ENCODE measurements at places on chromosomes 12 and 14. TPM values are rescaled to one million over a fixed set of nuclear protein-coding genes. Genes with fewer than 3 reads are reported as not detected.

DNA sequence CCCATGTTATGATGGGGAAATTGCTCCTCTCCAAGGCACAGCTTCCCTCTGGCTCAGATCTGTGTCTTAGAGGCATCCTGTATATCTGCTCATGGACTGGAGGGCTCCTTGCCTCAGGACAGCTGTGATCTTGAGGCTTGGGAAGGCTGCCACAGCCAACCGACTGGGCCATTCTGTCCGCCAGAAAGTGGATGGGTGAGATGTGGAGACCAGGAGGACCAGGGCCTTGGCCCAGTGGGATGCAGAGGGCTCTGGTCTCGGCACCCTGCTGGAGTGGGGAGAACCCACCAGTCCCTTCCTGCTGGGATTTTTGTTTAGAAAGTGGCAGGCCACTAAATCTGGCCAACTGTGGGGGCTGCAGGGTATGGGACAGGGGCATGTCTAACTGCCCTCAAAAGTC lies 148.6 kb downstream of the CALM1 start:
- DNase-seq = no peak

PZP gene
- not detected for total RNA-seq

DNA sequence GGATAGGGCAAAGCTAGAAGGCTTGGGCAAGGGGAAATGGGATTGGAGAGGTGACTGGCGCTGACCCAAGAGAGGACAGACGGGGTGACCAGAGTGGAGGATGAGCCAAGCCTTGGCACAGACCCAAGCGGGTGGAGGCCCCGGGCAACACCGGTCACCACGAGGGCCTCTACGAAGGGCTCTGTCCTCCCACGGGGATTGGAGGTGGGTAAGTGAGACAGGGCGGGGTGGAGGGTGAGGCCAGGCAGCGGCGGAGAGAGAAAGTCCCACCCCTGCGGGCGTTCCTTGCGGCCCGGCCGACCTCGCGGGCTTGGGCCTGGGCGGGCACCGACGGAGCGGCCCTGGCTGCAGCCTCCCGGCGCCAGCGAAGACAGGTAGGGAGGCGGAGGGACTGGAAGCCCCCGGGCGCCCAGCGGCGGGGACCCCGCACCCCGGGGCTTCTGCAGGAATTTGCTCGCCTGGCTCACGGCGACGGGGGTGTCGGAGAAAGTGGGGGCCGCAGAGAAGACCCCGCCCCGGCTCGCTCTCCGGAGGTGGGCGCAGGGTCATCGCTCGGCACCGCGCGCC lies at the start of gene PAPLN:
Gene PAPLN, plus strand, starts transcription at position 288 of the 567 bp plus-strand sequence. CDS start 2,273 bp downstream, outside the sequence.
- peak; percentile 26 for DNase-seq

DNA sequence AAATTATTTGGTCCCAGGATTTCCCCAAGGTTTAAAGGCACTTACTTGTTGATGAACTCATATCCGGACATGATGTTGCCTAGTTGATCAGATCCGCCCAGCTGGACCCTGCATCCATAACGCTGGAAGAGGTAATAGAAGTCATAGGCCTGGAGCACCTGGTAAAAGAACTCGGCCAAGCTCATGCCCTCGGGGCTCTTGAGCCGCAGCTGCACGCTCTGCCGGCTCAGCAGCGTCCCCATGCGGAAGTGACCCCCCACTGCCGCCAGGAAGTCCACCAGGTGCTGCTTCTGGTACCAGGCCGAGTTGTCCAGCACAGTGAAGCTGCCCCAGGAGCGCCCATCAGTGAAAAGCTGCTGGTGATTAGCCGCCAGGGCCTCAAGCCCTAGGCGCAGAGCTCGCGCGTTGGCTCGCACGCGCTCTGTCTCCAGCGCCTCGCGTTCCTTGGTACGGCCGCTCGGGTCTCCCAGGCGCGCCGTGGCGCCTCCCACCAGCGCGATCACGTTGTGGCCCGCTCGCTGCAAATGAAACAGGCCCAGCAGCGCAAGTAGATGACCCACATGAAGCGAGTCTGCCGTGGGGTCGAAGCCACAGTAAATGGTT lies 545 bp downstream of the YARS2 start:
- DNase-seq = peak; percentile 83

Measured in activated T-cell treated with anti-CD3 and anti-CD28 coated beads, Interleukin-2, amount 50 U/mL, for 72 hours (primary cell).